Tongue (tissue), 3 donors: ENCODE measurements at places on chromosomes 5 and 9. TPM values are rescaled to one million over a fixed set of nuclear protein-coding genes. Genes with fewer than 3 reads are reported as not detected.

NMUR2 gene
- total RNA-seq: not detected

DND1 gene
- total RNA-seq: not detected

EGFL7 gene
- total RNA-seq: 57.1 TPM

ZNF462 gene
- 32.4 TPM for total RNA-seq

FLT4 gene
- 21.8 TPM for total RNA-seq

OR1Q1 gene
- total RNA-seq: not detected

DNA sequence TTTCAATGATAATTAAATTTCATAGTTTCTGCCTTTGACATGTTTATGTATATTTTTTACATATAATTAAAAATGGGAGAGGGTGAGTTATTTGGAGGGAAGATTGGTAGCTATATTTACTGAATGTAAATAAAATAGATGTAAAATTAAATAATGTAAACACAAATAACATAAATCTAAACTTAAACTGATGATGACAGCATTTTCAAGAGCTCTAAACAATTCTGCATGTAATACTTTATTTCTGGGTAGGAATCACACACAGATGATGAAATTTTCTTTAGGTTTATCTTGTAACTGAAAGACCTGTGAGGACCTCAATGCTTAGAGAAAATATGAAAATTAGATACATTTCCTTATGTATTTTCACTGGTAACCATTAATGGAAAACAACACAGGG lies 42.2 kb upstream of the RIOK2 start:
- no peak for DNase-seq

GRCh38 chr5:102223542-102224477 lies 72.3 kb downstream of the SLCO4C1 start:
- peak; percentile 50 for DNase-seq

GRCh38 chr5:180744253-180744652 lies 4.4 kb upstream of the OR2Y1 start:
- no peak for DNase-seq

GRCh38 chr5:51657340-51658240 lies 274.3 kb downstream of the ISL1 start:
- no peak for DNase-seq

DNA sequence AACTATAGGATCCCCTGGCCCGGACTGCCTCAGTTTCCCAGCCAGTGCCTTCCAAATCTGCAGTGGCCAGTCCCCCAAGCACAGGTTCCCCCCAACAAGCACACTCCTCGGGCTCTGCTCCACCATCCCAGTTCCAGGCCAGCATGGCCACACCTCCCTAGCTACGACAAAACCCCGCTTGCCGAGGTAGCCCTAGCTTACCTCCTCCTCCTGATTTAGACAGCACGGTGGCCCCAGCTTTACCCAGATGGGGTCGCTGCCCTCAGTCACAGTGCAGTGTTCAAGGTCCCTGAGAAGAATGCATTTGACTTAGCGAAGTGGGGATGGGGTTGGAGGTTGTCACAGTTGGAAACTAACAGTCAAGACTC lies 40.8 kb upstream of the GARNL3 start:
- no peak for DNase-seq

- DNase-seq: peak; percentile 66
Observed at GRCh38 chr9:133509179-133510083, 15.3 kb downstream of the MYMK start.

- DNase-seq: no peak
Observed at GRCh38 chr9:126524353-126525077, 89.2 kb upstream of the LMX1B start.

DNA sequence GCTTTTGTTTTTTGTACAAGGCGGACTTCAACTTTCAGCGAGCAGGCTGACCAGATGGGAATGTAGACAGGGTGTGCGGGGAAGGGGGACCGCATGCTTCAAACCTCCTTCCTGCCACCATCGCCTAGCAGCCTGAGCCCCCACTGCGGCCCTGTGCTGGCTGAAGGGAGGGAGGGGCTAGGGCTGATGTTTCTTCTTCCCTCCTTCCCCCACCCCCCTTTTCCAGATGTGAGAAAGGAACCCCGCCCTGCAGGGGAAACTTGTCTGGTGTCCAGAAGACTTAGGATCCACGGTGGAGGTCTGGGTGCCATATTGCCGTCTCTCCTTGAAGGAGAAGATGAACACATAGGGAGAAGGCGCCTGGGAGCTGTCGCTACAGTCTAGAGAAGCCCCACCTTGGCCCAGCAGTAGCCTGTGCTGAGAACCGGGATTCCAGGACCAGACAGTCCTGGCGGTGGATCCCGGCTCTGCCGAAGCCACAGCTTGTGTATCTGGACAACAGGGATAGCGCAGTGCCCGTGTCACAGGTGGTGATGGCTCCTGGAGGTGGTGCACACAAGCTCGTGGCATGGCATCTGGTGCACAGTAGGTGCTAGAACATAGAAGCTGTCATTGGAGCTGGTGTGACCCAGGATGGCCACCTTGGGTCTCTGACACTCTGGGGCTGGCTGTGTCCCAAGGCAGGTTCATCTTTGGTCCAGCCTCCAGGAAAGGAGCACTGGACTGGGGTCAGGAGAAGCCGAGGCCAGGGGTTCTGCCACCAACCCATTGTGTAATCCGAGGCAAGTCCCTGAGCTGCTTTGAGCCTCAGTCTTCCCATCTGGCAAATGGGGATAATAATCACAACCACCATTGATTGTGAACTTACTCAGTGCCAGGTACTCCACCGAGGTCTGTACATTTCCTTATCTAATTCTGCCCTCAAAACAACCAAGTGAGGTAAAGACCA lies 205.6 kb downstream of the C9orf50 start:
- peak; percentile 83 for DNase-seq

DNA sequence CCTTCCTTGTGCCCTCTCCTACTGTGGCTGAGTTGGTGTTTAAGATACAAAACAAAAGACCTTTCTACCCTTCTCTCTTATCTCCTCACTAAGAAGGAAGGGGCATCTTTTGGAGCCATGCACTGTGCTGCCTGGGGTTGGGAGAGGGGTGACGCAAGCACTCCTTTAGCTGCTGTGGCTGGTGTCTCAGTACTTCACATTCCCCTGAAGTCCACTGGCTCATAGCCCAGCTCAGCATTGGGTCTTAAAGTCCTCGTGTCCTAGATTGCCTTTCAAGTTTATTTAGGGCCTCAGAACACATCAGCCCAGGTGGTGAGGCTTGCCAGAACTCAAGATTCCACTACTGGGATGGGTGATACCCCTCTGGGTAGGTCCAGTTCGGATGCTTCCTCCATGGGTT lies 325.9 kb upstream of the CYLC2 start:
- no peak for DNase-seq

DNA sequence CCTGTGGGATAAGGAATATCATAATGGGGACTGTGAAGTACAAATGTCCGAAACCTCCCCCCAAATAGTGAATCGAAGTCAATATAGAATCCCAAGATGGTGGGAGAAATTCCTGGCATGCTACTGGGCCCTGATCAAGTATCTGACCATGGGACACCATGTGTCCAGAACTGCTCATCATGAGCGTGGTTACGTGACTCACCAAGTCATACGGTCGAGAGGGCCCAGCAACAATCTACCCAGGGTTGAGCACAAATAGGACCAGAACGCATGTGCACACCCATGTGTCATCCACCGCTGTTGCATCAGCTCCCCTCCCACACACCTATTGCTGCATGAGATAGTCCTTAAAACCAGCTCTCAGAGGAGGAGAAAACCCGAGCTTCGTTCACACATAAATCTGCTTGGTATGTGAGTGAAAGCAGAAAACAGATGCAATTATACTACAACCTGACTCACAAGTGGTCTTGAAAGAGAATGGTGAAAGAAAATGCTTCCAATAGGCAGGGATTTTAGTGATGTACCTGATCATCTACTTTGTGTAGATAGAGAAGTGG lies 353.2 kb downstream of the CWC27 start:
- DNase-seq: no peak

DNA sequence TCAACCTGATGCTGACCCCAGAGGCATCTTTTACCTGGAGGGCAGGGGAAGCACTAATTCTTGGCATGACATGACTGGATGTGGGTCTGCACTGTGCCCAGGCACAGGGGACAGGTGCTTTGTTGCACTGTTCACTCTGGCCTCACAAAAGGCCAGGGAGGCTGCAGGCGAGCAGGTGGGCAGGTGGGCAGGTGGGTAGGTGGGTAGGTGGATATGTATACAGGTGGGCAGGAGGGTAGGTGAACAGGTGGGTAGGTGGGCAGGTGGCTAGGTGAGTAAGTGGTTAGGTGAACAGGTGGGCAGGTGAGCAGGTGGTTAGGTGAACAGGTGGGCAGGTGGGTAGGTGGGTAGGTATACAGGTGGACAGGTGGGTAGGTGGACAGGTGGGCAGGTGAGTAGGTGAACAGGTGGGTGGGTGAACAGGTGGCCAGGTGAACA lies 1.5 kb downstream of the PAEP start:
- no peak for DNase-seq

GRCh38 chr9:102474357-102474756 lies 520.8 kb upstream of the CYLC2 start:
- DNase-seq: no peak

DNA sequence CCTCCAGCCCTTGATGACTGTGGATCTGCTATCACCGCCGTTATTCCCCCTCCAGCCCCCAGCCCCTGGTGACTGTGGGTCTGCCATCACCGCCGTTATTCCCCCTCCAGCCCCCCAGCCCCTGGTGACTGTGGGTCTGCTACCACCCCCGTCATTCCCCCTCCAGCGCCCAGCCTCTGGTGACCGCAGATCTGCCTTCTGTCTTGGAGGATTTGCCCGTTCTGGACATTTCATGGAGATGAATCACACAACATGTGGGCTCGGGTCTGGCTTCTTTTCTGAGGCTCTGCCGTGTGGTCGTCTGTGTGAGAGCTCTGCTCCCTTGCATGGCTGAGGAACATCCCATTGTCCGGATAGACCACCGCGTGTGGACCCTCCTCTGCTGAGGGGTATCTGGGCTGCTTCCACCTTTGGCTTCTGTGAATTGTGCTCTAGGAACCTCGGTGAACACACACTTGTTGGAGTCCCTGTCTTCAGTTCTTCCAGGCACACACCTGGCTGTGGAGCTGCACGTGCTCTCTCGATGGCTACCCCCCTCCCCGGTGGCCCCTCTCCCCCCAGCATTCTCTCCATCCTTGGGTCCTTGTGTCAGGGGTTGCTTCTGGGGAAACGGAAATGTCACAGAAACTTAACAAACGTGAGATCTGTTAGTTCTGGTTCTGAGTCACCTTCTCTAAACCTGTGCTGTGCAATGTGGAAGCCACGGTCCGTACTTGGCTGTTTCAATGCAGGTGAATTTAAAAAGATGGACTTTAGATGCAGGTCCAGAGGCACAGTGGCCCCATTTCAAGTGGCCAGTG lies 105.3 kb upstream of the COL5A1 start:
- DNase-seq: no peak

- DNase-seq: no peak
Observed at GRCh38 chr9:133793471-133793870, 55.3 kb upstream of the SARDH start.

DNA sequence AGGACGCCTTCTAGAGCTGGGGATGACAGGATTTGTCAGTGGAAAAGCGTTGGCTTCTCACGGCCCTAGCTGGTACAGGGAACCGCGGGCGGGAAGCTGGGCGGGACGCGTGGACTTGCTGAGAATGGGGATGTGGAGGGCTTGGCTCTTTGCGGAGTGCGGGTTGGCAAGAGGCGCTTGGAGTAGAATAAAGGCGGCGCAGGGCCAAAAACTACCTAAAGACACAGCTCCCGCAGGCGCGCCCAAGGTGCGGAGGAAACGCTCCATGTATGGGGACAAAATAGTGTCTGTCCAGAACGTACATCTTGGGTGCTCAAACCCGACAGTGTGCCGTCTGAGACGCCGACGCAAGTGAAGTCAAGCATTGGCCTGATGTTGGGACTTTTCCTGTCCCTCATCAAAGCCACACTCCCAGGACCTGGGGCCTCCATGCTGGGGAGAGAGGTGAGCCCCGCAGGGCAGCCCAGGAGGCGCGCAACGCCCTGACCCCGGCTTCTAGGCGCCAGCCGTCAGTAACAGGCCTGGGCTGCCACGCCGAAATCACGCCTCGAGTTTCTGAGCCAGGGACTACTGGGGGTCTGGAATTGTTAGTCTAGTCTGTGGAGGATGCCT lies 1.6 kb upstream of the NKX2-5 start:
- DNase-seq: peak; percentile 45

- no peak for DNase-seq
Observed at GRCh38 chr5:43043400-43043756, 3.3 kb upstream of the ANXA2R start.

GRCh38 chr9:120653762-120654161 lies 60.5 kb downstream of the MEGF9 start:
- DNase-seq: no peak

- no peak for DNase-seq
Observed at GRCh38 chr9:86337469-86338108, 16.6 kb downstream of the TUT7 start.

- DNase-seq: no peak
Observed at GRCh38 chr5:128199104-128199503, 115.5 kb downstream of the SLC12A2 start.

GRCh38 chr5:179732918-179733771 lies 523 bp downstream of the MAML1 start:
- peak; percentile 66 for DNase-seq

DNA sequence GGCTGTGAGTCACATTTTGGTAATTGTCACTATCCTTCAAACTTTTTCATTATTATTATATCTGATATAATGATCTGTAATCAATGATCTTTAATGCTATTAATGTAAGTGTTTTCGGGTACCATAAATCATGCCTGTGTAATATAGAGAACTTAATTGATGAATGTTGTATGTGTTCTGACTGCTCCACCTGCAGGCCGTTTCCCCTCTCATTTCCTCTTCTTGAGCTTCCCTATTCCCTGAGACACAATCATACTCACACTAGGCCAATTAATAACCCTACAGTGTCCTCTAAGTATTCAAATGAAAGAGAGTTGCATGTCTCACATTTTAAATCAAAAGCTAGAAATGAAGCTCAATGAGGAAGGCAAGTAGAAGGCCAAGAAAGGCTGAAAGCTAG lies 420.9 kb upstream of the SGCD start:
- no peak for DNase-seq

- DNase-seq: no peak
Observed at GRCh38 chr9:5817862-5818261, 15.1 kb downstream of the ERMP1 start.

GRCh38 chr5:143516249-143516648 lies 112.8 kb upstream of the NR3C1 start:
- no peak for DNase-seq

DNA sequence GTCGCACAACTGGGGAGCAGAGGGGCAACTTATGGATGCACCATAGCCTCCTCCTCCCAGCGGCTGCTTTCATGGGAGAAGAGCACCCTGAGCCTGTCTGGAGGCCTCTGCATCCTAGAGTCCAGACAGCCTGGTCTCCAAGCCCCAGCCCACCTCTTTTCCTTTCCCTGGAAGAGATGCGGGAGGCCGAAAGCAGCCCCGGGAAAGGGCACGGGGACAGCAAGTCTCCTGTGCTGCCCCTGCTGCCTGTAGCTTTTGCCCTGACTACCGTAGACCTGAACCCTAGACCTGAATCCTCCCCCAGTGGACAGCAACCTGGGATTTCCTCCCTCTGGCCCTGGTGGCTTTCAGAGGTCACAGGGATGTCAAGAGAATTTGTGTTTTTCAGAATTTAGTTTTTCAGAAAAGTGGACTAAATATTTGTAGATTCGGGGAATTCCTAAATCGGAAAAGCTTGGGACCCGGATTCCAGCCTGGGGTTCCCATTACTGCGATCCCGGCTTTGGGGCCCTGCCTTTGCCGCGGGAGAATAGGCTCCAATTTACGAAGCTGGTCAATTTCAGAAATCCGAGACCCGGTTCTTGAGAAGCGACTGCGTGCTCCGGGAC lies 4.3 kb upstream of the PITX1 start:
- DNase-seq: no peak
